ENCODE measurements at places on chromosomes 4 and X.

- DNase-seq, result no peak
Measured at GRCh38 chrX:19564606-19565005, 49.3 kb upstream of the MAP3K15 start.

GRCh38 chr4:153159728-153160221 is 44.5 kb upstream of the TRIM2 start:
- DNase-seq, result no peak

GRCh38 chr4:23162275-23162674 is 469.5 kb downstream of the GBA3 start:
- no peak for DNase-seq

GRCh38 chr4:184655889-184656869 is 6.6 kb downstream of the PRIMPOL start:
- no peak for DNase-seq

- no peak for DNase-seq
Measured at GRCh38 chrX:153885968-153886903, at the start of gene L1CAM. L1CAM (minus strand) TSS chrX:153886173; CDS start chrX:153875836, 10,337 bp downstream.

DNA sequence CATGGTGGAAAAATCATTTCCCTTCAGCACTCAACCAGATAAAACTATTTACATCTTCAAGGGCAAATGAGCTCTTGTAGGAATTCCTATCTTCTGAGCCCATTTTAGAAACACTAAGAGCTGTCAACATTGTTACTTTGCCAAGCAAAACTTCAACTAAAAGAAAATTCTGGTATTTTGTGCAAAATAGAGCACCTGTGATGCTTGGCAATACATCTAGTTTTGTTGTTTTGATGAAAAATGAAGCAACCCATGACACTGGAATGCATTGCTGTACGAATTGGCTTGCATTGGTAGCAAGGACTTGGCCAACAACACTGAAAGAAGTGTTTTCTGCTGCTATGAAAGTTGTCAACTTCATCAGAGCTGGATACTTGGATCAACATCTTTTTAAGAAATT is 194.4 kb downstream of the COX18 start:
- no peak for DNase-seq

GRCh38 chrX:136910565-136911035 is 30.1 kb upstream of the RBMX start:
- DNase-seq, result no peak

DNA sequence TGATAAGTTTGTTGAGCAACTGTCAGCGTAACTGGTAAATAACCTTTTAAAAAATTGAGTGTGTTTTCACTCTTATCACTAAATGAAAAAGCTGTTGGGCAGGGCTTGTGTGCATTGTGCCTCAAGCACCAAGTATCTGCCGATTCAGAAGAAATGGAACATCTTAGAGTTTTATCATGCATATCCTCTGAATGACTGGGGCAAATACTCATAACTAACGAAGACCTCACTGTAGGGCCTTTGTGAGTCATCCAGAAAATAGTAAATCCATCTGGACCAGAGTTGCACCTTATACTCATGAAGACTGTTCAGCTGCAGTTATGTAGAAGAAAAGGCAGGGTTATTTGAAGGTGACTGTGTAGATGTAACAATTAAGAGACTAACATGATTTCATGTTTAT is 222.1 kb downstream of the CAMK2D start:
- DNase-seq, result no peak

DNA sequence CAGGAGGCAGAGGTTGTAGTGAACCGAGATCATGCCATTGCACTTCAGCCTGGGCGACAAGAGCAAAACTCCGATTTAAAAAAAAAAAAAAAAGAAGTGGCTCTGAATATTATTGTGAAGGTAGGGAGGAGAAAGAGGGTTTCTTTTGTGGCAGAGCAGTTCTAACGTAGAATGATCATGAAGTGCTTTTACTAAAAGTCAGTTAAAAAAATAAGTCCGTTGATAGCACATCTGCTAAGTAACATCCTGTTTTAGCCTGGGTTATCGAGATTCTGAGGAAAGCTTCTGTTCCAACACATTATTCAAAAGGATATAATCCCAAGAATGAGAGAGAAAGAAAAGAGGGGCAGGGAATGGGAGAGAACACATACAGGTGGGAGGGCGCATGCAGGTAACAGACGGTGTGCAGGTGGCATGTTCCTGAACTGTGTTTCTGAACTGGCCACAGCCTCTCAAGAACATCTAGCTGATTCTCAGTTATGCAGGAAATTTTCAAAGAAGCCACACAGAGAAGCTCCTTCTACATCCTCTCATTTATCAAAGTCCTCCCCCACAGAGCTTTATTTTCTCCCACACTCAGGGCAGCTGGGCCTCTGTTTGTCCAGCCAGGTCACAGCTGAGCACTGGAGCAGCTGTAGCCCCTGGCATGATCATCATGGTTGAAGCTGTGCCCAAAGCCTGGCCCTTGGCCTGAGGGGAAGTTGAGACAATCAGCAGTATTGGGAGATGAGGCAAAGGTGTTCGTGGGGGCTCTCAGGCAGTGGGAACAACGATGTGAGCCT is 342.3 kb downstream of the ZNF674 start:
- DNase-seq, result no peak

DNA sequence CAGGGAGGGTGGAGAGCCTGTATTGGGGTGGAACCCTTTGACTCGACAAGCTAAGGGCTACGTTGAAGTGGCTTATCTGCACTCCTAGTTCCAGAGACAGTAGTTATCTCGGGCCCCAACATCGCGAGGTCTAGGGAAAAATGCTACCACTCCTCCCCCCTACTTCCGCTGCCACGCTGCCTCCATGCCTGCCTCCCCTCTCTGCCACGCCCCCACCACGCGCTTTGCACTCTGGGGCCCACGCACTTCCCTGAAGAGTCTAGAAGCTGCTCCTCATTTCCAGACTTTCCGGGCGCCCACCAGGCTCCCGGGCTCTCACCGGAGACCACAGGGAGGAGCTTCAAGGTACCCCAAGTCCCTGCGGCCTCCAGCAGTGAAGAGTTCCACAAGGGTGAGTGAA is at the start of gene PASD1:
Gene PASD1, plus strand, starts transcription at position 227 of the 400 bp plus-strand sequence. CDS start 37,879 bp downstream, outside the sequence.
- no peak for DNase-seq

- no peak for DNase-seq
Measured at GRCh38 chrX:23742174-23742696, 841 bp downstream of the ACOT9 start.

DNA sequence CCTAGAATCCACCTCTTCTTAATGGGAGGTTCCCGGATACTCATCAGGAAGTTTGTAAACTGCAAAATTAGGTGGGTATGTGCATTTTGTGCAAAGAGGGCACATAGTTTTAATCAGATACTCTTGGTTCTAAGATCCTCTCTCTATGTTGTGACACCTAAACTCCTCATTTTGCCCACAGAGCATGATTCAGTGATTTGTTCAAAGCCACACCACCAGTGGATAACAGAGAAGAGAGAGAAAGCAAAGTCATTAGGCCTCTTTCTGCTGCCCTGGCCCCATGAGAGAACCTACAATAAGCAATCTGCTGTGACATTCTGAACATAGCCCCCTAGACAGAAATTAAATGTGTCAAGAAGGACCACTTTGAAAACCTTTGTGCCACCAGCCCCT is 72.3 kb upstream of the STIM2 start:
- DNase-seq, result no peak

GRCh38 chrX:147894366-147894963 is 17.3 kb upstream of the FMR1 start:
- no peak for DNase-seq

DNA sequence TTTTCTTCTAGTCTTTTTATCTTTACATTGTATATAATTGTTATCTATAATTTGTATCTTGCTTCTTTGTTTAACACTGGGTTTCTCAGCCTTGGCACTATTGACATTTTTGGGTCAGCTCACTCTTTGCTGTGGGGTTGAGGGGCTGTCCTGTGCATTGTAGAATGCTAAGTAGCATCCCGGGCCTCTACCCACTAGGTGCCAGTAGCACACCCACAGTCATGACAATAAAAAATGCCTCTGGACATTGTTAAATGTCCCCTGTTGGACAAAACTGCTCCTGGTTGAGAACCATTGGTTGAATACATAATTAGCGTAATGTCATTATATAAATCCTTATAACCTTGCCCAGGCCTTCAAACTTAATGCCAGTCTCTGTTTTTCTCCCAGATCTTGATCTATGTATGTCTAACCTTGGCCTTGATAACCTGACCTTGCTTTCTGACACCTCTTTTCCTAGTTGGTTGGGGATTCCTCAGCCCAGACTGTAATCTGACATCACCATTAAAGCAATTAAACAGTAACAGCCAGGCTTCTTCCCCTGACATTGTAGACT is 46.1 kb downstream of the DCX start:
- no peak for DNase-seq

DNA sequence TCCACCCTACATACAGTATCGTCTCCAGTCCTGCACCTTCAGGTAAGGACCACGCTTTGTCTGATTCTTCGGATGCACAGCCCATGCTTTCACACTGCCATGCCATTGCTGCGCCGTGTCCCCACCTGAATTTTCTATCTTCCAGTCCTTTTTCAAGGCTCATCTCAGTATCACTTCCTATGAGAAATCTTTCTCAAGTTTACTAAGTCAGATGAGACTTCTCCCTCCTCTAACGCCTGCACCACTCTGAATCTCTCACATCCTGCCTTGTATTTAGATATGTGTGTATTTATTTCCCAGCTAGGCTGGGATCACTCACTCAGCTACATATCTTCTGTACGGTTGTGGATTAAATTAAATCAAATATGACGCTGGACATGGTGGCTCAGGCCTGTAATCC is 116.8 kb downstream of the SMIM20 start:
- DNase-seq, result no peak

DNA sequence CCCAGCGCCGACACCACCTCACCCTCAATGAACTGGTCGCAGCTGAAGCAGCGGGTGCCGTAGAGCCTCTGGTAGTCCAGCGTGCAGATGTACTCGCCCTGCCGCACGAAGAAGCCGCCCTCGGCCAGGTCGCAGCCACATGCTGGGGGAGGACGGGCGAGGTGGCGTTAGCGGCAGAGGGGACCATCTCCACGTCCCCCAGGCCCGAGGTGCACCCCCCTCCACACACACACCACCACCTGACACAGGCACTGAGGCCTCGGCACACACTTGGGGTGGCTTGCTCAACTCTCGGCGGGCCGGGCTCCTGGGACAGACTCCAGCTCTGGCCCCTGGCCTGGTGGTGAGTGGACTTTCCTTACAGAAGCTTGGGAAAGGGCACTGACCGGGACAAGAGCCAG is 61.5 kb downstream of the ABLIM2 start:
- DNase-seq, result no peak

DNA sequence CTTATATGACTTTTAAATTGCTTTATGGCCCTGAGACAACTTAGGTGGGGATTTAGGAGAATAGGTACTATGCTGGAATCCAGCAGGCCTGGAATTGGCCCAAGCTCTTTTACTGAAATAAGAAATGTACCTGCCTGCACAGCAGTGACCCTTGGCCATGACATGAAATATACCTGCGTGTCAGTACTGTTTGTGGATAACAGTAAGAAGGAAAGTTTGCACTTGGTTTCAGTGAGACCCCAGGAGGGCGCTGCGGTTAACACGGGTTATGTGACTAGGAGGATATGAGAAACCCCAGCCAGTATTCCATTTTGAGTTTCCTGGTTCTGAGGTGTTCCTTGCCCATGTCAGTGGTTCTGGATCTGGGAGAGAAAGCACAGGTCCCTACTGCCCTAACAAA is 5.3 kb downstream of the MTM1 start:
- no peak for DNase-seq

Measured in Kasumi-1 (cell line).